ENCODE measurements at places on chromosomes 13 and 19.

DNA sequence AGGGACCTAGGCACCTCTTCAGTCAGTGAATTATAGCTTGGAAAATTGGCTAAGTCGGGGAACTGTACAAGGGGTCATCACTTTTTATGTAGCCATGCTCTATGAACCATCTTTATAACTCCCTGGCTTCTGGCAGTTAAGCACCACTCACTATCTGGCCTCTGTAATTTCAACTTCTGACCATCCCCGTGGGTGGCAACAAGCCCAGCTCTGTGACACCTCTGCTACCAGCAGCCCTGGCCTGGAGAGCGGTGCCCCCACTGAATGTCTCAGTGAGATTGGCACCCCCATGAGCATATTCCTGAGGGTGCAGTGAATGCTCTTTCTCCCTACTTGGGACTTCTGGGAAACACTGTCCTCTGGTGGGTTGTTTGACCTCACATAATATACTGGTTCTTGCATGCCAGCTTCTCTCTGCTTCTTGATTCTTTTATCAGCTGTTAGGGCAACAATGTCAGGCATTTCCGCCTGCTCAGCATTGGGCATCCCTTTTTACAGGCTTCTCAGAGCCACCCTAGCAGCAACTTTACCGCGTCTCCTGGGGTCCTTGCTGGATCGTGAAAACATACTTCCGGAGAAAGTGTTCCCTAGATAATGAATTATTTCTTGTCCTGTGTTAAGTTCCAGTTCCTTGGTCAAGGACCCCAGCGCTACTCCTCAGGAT is 10.4 kb downstream of the KL start:
- DNase-seq, result no peak

DNA sequence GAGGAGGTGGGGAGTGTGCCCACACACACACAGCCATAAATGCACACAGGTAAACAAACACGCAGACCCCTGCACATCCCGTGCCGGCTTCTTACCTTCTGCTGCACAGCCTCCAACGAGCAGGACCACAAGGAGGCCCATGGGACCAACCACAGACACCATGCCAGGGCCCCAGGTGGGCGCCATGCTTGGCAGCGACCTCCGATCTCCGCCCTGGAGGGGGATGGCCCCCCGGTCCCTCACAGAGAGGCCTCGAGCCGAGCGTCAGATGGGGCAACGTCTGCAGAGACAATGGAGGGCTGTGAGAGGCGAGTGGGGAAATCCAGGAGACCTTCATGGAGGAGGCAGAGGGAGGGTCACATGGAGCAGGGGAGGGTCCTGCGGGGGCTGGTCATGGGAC is 54.7 kb downstream of the PTPRS start:
- no peak for DNase-seq

- DNase-seq, result peak; percentile 49
Measured at GRCh38 chr13:102724923-102725322, 30.1 kb upstream of the METTL21C start.

DNA sequence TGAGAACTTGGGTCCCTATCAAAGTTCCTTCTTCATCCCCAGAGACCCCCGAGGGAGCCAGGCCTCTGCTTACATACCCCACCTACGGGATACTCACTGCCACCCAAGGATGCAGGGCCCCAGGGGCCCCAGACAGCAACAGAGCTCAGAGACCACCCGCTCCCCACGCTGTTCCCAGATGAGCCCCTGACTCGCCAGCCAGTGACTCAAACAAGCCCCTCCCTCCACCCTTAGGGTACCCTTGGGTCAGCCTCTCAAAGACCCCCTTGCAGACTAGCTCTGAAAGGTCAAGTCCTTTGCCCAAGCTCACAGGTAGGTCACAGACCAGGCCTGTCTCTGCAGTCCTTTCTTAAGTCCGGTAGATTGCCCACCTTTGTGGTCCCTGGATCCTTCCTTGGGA is 45.7 kb downstream of the CD320 start:
- no peak for DNase-seq

DNA sequence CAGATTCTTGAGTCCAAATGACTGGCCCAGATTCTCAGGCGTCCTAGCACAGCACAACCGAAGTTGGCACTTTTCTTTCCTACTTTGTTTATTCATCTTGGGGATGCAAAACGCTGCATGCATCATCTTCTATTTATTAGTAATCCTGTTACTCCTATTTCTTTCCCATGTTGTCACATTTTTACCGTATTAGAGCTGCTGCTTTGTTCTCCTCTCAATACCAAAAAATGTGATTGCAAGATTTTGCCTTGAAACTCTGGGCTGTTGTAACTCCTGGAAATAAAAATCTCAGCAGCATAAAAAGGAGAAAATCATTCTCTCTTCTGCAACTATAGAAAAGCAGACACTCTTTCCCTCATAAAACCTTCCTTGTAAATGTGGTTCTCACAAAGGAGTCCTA is 12.9 kb upstream of the IGSF23 start:
- no peak for DNase-seq

GRCh38 chr19:42097461-42097860 is 21.5 kb downstream of the ZNF574 start:
- DNase-seq, result no peak

- DNase-seq, result no peak
Measured at GRCh38 chr19:6551607-6552450, 21.0 kb downstream of the TNFSF9 start.

GRCh38 chr19:52691737-52692136 is 43.1 kb downstream of the ZNF611 start:
- no peak for DNase-seq

DNA sequence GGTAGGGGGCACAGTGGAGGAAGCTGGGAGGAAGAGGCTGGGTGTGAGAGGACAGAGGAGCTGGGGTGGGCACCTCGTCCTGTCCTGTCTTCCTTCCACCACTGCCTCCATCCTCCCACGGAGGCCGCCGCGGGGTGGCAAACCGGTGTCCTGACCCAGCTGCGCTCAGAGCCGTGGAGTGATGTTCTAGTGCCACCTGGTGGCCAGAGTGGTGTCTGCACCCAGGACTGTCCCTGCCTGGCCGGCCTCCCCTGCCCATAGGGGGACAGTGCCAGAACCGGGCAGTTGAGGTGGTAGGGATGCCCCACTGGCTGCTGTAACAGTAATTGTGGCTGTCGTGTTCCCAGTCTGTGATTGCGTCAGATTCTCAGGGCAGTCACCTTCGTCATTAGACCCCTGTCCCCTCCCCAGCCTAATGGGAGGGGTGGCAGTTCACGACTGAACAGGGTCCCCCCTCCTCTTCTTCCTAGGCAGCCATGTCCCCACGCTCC is 11.1 kb upstream of the ARRDC2 start:
- peak; percentile 21 for DNase-seq

DNA sequence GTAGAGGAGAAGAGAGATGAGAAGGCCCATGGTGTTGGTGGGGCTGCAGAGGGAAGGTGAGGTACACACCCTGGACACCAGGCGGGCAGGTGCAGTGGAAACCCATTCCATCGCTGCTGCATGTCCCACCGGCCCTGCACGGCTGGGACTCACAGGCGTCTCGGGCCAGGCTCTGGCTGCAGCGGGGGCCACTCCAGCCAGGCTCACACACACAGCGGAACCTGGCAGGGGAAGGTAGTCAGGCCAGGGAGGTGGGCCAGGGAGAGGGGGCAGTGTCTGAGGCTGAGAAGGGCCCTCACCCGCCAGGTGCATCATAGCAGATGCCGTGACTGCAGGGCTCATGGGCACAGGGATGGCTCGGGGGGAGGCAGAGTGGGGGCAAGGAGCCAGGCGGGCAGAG is 15.6 kb downstream of the NOTCH3 start:
- no peak for DNase-seq

GRCh38 chr13:85277748-85278147 is 521.5 kb downstream of the SLITRK6 start:
- no peak for DNase-seq

- DNase-seq, result no peak
Measured at GRCh38 chr13:77729502-77730221, 32.2 kb downstream of the SLAIN1 start.

DNA sequence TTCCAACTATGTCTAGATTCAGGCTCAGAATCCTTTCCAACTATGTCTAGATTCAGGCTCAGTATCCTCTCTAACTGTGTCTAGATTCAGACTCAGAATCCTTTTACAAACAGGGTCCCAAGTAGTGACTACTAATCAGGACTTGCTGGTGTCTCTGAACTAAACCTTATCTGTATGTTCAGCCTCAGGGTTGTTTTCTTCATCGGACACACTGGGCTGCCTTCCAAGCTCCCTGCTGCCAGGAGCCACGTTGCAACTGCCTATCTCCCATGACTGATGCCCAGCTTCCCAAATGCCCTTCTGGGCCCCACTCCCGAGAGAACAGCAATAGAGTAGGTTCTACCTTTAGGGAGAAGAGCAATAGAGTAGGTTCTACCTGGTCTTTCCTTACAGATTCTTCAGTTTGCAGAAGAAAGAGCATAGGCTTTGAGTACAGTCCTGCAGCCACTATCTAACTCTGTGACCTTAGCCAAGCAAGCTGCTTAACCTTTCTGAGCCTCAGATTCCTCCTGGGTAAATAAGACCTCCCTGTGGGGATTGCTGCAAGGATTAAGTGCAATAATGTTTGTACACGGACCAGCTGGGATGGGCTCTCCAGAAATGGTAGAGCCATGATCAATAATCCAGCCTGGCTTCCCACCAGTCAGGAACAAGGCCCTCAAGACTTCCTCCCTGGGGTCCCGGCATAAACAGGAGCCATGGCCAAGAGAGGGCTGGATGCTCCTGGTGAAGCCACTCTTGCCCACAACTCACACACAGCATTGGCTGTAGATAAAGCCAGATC is 61.5 kb downstream of the ZIC5 start:
- no peak for DNase-seq

- DNase-seq, result peak; percentile 34
Measured at GRCh38 chr19:3669947-3670795, 30.1 kb downstream of the PIP5K1C start.

- no peak for DNase-seq
Measured at GRCh38 chr13:24613128-24613527, 67.1 kb upstream of the ATP12A start.

Data from fibroblast of skin of left biceps (primary cell).